ENCODE measurements at places on chromosomes 6 and 20.

- DNase-seq: peak; percentile 48
Observed at GRCh38 chr20:34129518-34130162, 17.6 kb upstream of the EIF2S2 start.

- DNase-seq: peak; percentile 49
Observed at GRCh38 chr6:14799928-14800327, 445.9 kb upstream of the JARID2 start.

- DNase-seq: no peak
Observed at GRCh38 chr20:11018668-11019170, 344.9 kb upstream of the JAG1 start.

- no peak for DNase-seq
Observed at GRCh38 chr6:102085257-102085656, 691.7 kb downstream of the GRIK2 start.

DNA sequence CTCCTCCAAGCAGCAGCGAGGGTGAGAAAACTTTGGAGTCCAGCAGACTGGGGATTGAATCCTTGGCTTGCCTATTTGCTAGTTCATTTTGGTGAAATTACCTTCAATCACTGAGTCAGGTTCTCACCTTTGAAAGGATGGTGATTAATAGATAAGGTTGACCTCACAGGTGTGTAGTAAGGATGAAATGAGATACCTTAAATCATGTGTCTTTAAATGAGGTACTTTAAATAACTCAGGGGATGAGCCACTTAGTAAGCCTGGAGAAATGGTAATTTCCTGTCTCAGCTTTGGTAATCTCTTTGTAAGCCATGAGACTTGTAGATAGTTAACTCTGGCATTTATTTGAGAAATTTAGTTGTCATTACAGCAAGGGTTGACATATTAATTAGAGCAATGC, 70.2 kb downstream of the TULP4 start:
- DNase-seq: no peak

DNA sequence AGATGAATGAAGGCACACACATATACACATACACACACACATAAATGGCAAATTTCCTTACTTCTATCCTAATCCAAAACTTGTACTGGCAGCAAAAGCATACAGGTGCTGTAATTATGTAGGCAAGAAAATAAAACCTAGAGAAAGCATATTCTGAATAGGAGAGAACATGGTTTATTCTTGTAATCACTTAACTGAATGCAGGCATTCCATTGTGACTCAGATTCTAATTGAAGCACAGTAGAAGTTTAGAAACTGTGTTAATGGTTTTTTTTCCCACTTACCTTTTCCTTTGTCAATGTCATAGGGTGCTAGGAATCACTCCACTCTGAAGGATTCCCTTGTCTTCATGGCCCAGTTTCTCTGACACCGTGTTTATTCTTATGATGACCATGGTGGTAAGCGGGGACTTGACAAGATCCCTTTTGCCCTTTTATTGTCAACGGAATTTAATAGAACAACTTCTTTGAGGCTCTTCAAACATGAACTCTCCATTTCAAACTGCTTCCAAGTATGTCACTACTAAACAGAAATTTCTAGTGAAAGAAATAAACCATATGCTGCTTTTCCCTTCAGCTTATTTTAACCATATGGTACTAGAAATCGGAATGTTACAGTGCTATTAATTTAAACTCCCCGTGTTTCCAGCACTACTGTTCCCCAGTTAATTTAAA, 164.2 kb downstream of the OGFRL1 start:
- DNase-seq: no peak

- no peak for DNase-seq
Observed at GRCh38 chr6:142376800-142377496, 75.1 kb downstream of the ADGRG6 start.

- no peak for DNase-seq
Observed at GRCh38 chr6:110882274-110882619, 7.7 kb downstream of the AMD1 start.

- peak; percentile 76 for DNase-seq
Observed at GRCh38 chr6:3228046-3228671, 706 bp upstream of the TUBB2B start.

DNA sequence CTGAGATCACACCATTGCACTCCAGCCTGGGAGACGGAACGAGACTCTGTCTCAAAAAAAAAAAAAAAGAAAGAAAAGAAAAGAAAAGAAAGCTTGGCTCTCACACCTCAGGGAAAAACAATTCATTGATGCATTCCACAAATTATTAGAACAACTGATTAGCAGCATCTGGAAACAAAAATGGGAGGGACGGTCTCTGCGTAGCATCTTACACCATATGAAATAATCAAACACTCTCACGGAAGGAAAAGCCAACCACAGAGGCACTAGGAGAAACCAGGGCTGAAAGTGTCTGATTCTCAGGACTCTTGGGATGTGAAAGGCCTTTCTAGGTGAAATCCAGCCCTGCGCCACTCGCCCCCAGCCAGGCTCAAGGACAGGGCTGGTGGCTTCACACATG, 2.3 kb upstream of the HELZ2 start:
- DNase-seq: no peak

- no peak for DNase-seq
Observed at GRCh38 chr20:6467562-6467961, 299.9 kb upstream of the BMP2 start.

- DNase-seq: no peak
Observed at GRCh38 chr20:43949741-43950618, 35.3 kb downstream of the TOX2 start.

GRCh38 chr6:45836438-45836824, 179.2 kb downstream of the CLIC5 start:
- no peak for DNase-seq

DNA sequence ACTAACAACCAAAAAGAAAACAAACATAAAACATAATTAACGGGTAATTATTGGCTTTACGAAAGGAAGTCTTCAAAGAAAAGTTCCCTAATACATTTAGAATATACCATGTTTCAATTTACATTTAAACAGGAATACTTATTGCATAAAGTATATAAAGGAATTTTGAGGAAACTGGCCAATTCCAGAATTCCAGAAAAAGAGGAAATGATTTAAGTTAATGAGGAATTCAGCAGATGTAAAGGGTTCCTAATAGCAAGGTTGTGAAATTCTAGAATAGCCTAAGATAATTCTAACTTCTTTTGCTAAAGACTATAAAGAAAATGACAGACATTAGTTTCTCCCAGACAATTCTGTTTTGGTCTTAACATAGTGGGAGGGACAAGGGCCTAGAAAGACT, 35.0 kb downstream of the DTNBP1 start:
- DNase-seq: no peak

GRCh38 chr6:137283940-137284810, 65.0 kb upstream of the IFNGR1 start:
- DNase-seq: no peak

DNA sequence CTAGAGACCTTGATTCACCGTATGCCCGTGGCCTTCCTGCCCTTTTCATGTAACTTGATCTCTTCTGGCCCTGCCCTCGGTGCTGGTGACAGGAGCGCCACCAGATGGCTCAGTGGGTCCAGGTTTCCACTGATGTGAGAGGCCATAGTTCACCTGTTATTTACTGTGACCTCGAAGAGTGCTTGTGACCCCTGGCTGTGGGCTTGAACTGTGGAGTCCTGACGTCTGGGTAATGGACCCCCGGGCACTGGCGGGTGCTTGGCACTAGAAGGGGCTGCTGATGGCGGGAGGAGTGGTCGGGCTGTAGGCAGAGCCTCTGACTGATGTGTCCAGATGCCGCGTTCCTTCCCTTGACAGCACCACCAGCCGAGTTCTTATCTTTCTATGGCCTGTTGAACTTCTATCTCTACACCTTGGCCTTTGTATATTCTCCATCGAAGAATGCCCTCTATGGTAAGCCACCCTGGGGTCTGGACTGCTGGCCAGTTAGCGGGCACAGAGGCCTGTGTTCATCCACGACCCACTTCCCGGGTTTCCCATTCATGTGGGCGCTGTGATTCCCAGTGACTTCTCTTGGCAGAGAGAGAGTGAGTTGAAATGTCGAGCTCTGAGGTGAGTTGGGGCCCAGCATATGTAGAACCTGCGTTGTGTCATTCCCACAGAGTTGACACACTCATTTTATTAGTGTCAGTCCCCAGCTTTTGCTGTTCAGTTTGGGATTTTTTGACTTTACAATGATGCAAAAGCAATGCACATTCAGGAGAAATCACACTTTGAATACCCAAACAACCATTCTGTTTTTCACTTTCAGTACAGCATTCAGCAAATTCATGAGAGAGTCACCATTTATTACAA, 14.9 kb downstream of the DYNLT1 start:
- no peak for DNase-seq

DNA sequence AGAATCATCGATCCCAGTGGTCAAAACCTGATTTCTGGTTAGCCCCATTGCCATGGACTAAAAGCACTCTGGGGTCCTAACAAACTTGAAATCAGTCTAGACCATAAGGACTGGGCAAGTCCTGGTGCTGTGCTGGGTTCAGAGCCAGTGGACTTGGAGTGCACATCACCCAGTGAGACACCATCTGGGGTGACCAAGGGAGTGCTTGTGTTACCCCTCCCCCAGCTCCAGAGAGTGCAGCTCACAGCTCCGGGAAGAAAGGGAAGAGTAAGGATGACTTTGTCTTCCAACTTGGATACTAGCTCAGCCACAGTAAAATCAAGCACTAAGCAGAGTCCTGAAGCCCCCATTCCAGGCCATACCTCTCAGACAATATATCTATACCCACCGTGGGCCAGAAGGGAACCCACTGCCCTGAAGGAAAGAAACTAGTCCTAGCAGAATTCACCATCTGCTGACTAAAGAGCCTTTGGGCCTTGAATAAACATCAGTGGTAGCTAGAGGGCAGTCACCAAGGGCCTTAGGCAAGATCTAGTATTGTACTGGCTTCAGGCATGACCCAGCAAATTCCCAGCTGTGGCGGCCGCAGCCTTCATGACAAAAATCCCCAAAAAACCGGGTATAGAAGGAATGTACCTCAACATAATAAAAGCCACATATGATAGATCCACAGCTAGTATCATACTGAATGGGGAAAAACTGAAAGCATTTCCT, 153.5 kb upstream of the OGFRL1 start:
- no peak for DNase-seq

GRCh38 chr6:116444092-116444491, 17.1 kb upstream of the CALHM6 start:
- DNase-seq: no peak

- DNase-seq: no peak
Observed at GRCh38 chr20:8877294-8877693, 191.6 kb upstream of the PLCB4 start.

DNA sequence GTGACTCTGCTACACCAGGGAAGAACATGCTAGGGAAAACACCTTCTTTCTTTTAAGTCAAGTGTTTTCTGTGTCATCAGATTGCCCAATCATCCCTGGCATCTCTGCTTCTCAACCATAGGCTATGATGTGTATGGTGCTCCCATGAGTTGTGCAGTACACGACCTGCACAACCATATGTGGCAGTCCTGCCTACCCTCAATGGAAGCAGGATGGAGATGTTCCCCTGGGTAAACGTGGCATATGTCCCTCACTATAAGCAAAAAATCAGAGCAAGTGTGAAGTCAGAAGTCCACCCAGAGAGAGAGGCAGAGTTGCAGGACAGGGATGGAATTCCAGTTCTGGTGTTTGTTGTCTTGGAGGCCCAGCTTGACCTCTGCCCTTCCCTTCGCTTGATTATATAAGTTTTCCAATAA, 10.3 kb upstream of the SNHG17 start:
- no peak for DNase-seq

DNA sequence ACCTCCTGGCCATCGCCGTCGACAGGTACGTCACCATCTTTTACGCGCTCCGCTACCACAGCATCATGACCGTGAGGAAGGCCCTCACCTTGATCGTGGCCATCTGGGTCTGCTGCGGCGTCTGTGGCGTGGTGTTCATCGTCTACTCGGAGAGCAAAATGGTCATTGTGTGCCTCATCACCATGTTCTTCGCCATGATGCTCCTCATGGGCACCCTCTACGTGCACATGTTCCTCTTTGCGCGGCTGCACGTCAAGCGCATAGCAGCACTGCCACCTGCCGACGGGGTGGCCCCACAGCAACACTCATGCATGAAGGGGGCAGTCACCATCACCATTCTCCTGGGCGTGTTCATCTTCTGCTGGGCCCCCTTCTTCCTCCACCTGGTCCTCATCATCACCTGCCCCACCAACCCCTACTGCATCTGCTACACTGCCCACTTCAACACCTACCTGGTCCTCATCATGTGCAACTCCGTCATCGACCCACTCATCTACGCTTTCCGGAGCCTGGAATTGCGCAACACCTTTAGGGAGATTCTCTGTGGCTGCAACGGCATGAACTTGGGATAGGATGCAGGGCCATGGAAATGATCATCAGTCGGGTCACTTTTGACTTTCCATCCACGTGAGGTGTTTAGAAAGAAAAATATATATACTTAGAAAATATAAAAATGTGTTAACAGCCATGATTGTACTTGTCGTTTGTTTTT, 868 bp downstream of the MC3R start:
- DNase-seq: no peak

DNA sequence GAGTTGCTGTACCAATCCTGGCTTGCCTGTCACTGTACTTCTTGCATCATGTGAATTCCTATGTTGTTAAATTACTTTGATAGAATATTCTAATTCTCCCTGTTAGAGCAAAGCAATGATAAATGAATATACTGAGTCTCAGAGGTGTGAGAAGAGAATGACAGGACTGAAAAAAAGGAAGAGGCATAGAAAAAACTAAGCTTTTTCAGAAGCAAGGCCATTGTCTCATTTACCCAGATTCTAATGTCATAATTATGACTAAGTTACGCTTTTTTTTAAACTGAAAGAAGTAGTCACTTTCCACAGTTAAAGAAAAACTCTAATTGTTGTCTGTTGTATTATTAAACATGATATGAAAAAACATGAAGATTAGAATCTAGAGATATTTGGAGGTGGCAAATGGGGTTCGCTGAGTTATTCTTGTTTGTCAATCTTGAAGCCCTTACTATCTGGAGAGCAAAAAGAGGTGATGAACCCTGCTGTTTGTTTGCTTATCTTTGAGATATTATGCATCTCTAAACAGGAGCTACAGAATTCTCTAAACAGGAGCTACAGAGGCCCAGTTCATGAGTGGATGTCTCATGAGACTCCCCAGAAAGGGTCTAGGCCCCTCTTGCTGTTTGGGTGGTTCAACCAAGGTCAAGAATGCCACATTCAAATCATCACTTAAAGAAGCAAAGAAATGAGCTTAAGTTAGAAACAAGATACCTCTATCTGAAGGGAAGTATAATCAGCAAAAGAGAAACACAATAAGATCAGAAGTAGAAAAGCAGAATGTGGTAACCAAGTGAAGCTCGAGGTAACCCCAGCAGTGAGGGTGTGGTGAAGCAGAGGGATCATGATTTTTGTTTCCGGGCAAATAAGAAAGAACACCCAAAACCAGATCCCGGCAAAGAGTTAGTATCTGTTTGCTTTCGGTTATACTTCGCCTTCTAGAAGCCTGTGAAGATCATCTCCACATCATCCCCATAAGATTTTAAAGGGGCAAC, 33.3 kb upstream of the THEMIS start:
- no peak for DNase-seq

- no peak for DNase-seq
Observed at GRCh38 chr20:33732166-33732970, 572 bp downstream of the ZNF341 start.

- no peak for DNase-seq
Observed at GRCh38 chr6:78618970-78619369, 248.4 kb upstream of the IRAK1BP1 start.

- DNase-seq: no peak
Observed at GRCh38 chr20:61608275-61609085, 356.4 kb downstream of the CDH4 start.
